ENCODE measurements at places on chromosomes 3 and 15. TPM values are rescaled to one million over a fixed set of nuclear protein-coding genes. Genes with fewer than 3 reads are reported as not detected.

DNA sequence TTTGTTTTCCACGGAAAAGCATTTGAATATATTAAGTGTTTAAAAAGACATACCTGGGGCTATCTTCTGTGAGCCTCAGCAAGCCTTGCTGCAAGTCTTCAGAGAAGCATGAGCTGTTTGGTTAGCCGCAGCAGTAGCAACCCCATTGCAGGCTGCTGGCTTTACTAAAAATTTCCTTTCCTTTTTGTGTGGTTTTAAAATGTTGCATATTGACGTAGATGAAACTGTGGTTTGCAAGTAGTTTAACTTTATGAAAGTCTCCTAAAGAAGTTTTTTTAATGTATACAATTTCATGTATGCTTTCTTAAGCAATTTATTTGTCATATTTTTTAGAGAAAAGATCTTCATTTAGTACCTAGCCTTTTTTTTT, at the start of gene GPR171:
GPR171 (minus strand) TSS at position 166 of the 370 bp plus-strand sequence. CDS start 3,830 bp downstream, outside the sequence.
- peak; percentile 58 for DNase-seq
- H3K4me1 ChIP-seq = no peaks in the 10 kb centered on the region
- peak within 1 kb of the TSS; percentile 7 for H3K4me3 ChIP-seq

DNA sequence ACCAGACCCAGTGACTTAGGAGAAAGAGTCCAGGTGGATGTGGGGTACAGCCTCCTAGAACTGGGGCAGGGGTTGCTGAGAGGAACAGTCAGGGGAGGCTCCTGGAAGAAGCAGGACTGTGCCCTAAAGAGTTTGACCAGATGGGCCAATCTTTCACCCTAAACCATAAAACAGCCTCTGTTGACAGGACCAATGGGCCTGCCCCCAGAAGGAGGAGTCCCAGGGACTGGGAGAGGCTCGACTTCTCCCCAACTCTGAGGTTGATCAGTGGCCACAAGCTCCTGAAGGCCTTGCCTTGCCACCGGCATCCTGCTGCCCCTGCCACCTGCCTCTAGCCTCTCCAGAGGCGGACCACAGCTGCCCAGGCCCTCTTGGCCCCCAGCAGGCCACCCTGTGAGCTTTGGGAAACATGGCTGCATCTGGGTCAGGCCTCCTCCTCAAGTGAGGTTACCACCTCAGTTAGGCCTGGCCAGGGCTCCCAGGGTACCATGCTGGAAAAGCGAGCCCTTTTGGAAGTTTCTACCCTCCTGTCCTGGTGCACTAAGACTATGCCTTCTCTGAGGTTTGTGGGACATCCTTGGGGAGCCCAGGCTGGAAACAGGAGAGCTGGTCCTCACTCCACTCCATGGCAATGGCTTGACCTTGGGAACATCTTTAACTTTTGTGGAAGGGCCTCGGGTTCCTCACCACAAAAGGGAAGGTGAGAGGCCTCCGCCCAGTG, 2.8 kb downstream of the VIPR1 start:
- no peaks in the 10 kb centered on the region for H3K36me3 ChIP-seq
- peaks cover 43% of the 10 kb centered on the region for H3K4me1 ChIP-seq
- H3K27ac ChIP-seq = no peak overlapping the region
- peaks cover 19% of the 10 kb centered on the region for H3K27me3 ChIP-seq
- no peak overlapping the region for H3K4me3 ChIP-seq

DNA sequence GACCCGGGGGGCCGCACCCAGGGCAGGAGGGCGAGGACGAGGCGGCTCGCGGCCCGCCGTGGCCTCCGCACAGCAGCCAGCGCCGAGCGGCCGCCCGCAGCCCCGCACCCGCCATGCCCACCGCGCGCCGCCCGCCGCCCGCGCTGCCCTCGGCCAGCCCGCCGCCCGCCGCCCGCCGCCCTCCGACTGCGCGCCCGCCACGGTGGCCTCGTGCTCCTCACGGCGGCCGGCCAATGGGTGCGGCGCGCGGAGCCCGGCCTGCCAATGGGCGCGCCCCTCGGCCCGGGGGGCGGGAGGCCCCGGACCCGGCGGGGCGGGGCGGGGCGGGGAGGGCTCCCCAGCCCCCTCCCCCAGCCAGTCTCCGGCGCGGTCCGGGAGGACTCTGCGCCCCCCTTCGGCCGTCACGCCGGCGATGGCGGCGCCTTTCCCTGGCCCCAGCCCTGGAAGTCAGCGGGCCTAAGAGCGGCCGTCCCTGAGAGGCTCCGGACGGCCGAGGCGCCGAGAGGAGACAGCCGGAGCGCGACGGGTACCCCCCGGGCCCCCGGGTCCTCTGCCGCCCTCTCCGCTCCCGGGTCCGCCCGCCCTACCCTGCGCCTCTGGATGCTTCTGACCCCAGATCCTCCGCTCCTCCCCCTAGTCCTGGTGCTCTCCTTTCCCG, at the start of gene NT5DC2:
NT5DC2 (minus strand) TSS at position 235 of the 658 bp plus-strand sequence; CDS start at position 115, 120 bp downstream.
- peak within 1 kb of the TSS; percentile 29 for H3K27ac ChIP-seq
- H3K27me3 ChIP-seq = peaks cover 13% of the 10 kb centered on the region
- peak within 1 kb of the TSS; percentile 77 for H3K4me3 ChIP-seq
- H3K4me1 ChIP-seq = peaks cover 37% of the 10 kb centered on the region

DNA sequence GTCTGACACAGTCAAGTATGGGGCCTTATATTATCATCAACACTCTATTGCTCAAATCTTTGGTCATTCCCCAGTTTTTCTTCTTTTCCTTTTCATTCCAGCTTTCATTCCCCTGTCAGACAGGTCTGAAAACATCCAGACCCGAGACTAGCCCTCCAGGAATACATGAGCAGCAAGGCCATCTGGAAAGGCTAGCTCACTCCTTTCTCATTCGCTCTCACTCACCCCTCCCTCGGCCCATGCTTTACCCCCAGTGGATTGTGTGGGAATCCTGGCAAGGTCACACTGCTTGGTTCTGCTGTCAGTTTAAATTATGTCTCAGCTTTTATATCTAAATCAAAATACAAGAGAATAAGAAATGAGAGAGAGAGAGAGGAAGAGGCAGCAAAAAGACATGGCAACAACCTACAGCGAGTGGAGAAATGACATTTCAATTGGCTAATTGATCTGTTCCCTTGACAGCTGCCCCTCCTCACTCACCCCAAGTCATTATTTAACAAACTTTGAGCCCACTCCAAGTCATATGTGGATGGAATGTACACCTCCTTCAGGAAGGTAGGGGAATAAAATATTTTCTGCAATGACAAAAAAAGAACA, 962.2 kb downstream of the TUSC7 start:
- no peak overlapping the region for H3K27ac ChIP-seq
- H3K27me3 ChIP-seq = no peaks in the 10 kb centered on the region
- H3K4me3 ChIP-seq = no peak overlapping the region
- DNase-seq = peak; percentile 47
- no peaks in the 10 kb centered on the region for H3K4me1 ChIP-seq
- H3K36me3 ChIP-seq = no peaks in the 10 kb centered on the region

- no peaks in the 10 kb centered on the region for H3K36me3 ChIP-seq
- DNase-seq = no peak
- H3K4me3 ChIP-seq = no peak overlapping the region
- no peak overlapping the region for H3K27ac ChIP-seq
These were observed 17.5 kb upstream of the ALDH1A3 start for GRCh38 chr15:100862162-100862561.

- no peak overlapping the region for H3K27ac ChIP-seq
- peaks cover 5% of the 10 kb centered on the region for H3K36me3 ChIP-seq
- peak overlapping the region; percentile 92 for H3K4me3 ChIP-seq
- peaks cover 49% of the 10 kb centered on the region for H3K4me1 ChIP-seq
- peak; percentile 41 for DNase-seq
These were observed 1.5 kb downstream of the ZNF639 start for GRCh38 chr3:179324270-179324754.

CISH gene
- polyA plus RNA-seq = 7.7 TPM

ZDHHC3 gene
- 29.8 TPM for polyA plus RNA-seq

GOLIM4 gene
- 7.6 TPM for polyA plus RNA-seq

MFAP1 gene
- 9.7 TPM for polyA plus RNA-seq
